Omental fat pad (tissue), 4 donors: ENCODE measurements at places on chromosomes 16 and 17.

- DNase-seq, result no peak
Measured at GRCh38 chr16:30820952-30821421, 34.0 kb upstream of the ZNF629 start.

GRCh38 chr16:51968749-51969148 is 578.2 kb downstream of the TOX3 start:
- no peak for DNase-seq

DNA sequence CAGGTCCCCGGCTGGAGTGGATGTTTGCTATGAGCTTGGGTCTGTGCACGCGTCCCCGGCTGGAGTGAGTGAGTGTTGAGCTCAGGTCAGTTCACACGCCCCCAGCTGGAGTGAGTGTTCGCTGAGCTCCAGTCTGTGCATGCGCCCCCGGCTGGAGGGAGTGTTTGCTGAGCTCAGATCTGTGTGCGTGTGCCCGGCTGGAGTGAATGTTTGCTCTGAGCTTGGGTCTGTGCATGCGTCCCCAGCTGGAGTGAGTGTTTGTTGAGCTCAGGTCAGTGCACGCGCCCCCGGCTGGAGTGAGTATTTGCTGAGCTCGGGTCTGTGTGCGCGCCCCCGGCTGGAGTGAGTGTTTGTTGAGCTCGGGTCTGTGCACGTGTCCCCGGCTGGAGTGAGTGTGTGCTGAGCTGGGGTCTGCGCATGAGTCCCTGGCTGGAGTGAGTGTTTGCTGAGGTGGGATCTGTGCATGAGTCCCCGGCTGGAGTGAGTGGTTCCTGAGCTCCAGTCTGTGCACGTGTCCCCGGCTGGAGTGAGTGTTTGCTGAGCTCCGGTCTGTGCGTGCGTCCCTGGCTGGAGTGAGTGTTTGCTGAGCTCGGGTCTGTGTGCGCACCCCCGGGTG is 284.2 kb downstream of the SNX29 start:
- no peak for DNase-seq

- no peak for DNase-seq
Measured at GRCh38 chr17:79930877-79931816, 91.9 kb upstream of the CBX4 start.

DNA sequence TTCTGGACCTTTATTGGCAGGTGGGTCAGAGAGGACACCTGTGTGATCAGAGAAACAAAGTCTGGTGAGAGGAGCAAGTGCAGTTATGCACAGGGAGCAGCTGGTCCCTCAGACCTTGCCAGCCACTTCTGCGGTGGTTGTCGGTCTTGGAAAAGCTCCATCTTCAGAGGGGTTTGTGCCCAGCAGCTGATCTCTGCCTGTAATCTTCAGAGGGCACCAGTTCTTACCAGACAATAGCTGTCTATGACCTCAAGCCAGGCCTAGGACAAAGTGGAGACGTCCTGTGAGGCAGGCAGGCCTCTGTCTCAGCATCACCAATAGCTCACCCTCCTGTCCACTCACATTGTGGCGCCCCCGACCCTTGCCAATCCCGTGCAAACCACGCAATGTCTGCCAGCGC is 66.5 kb upstream of the TBX2 start:
- no peak for DNase-seq

DNA sequence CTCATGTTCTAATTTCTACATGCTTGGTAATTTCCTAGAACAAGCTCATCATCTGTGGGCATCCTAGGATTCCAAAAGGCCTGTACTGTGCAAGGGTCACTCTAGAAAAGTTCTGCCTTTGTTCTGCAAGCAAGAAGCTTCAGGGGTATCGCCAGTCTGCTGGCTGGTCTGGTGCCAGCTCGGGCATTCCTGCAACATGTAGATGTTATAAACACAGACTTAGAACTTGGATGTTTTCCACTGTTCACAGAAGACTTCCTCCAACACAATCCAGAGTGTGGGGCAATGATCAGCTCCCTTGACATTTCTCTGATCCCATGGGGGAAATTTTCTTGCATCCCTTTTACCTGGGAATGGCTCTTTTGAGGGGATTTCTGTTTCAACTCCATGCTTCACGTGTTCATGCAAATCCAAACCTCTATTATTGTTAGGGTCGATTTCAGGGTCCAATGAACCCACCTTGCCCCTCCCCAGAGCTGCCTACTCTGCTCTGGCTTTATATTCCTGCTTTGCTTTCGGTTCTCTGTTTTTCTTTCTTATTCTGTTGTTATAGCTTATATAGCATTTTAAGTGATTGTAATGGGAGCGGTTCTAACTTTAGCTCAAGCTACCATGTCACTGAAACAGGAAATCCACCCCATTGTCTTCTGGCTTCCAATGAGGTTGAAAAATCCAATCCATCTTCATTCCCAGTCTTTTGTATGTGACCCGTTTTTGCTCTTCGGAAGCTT is 25.3 kb downstream of the UBE2O start:
- DNase-seq, result no peak

- DNase-seq, result no peak
Measured at GRCh38 chr16:82034981-82035612, at the start of gene HSD17B2. TSS of gene HSD17B2 (plus strand) at chr16:82035253. CDS start at chr16:82035425, 172 bp downstream.

- no peak for DNase-seq
Measured at GRCh38 chr17:31433091-31433790, 41.8 kb downstream of the RAB11FIP4 start.

DNA sequence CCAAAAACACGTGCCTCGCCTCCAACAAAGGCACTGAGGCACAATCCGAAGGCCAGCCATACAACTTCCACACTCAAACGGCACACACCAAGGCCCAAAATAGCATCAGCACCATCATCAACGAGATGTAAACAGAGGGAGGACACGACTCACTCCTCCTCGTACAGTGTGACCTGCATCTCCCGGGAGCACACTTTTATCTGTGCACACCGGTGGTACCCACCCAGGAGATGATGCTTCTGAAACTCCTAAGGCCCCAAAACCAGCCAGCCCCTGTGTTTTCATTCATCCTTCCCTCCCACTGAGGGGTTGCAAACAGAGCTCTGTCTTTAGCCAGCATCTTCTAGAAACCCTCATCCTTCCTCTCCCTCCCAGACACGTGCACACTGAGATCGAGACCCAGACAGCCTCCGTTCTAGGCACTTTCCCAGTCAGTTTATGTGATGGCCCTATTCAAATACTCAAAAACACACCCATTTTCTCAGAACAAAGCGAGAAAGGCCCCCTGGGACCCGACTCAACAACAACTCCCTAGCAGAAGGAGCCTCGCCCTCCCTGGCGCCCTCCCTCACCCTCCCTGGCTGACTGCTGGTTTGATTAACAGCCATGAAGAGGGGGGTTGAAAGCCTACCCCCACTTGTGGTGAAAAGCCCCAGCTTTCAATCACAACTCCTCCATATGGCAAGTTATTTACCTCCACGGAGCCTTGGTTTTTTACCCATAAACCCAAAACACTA is 76.3 kb downstream of the GAS7 start:
- no peak for DNase-seq

- no peak for DNase-seq
Measured at GRCh38 chr16:81666113-81666512, 113.0 kb upstream of the PLCG2 start.

GRCh38 chr16:86118467-86119307 is 219.7 kb downstream of the IRF8 start:
- no peak for DNase-seq

DNA sequence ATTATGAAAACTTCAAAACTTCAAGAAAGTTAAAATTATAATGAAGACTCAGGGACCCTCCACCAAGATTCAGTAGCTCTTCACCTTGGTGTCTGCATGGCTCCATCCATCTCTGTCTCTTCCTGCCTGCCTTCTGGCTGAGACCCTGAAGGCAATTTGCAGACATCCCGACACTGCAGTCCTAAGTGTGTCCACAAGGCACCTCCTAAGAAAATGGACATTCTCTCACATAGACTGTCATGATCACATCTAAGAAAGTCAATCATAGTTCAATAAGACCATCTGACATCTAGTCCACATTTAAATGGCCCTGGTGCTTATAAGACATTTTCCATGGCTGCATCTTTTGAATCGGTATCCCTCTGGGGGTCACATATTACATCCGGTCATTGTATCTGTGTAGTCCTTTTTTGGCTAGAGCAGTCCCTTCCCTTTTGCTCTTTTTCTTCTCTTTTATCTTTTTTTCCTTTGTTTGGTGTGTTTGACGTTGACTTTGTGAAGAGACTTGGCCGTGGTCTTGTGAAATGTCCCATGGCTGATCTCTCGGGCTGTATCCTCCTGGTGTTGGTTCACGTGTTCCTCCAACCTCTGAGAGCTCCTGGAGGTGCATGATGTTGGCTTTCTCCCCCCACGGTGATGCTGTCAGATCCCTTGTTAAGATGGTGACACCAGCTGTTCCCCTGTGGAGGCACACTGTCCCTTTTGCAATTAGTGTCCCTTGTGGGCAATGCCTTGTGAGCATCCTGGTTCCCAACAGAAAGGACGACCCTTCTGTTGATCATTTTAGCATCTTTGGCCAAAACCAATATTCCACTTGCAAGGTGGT is 5.0 kb upstream of the TNFRSF13B start:
- no peak for DNase-seq

- DNase-seq, result no peak
Measured at GRCh38 chr17:79374087-79374689, 236.7 kb downstream of the RBFOX3 start.

GRCh38 chr17:39099663-39100286 is 51.7 kb downstream of the PLXDC1 start:
- DNase-seq, result no peak

DNA sequence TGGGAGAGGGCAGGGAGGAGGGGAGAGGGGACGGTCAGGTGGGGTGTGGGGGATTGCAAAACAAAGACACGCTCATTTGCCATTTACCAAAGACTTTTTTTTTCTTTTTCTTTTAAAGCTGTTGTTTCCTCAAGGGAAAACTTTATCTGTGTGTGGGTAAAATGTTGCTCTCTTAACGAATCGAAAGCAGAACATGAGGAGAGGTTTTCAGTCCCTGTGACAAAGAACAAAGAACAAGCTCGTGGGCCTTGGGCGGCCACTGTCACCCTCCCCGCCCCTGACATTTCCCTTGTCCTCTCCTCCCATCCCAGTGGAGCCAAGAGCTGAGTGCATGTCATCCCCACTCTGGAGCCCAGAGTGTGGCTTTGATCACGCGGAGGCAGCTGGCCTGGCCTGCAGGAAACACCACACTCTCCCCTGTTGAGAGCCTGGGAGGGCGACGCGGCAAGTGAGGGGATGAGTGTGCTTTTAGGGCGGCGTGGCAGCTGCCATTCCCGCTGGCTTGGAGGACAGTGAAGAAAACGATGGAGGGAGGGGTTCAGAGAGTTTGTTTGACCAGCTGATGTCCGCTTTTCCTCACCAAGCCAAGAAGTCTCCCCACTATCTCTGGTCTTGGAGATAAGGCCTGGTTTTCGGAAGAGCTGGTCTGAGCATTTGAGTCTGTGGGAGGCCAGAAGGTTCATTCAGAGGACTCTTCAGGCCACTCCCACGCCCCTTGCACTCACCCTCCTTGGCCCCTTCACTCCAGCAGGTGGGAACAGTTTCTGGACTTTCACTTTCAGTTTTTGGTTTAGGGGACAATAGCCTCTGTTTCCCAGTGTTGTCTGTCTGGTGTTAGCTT is 11.4 kb downstream of the CCR7 start:
- DNase-seq, result no peak

DNA sequence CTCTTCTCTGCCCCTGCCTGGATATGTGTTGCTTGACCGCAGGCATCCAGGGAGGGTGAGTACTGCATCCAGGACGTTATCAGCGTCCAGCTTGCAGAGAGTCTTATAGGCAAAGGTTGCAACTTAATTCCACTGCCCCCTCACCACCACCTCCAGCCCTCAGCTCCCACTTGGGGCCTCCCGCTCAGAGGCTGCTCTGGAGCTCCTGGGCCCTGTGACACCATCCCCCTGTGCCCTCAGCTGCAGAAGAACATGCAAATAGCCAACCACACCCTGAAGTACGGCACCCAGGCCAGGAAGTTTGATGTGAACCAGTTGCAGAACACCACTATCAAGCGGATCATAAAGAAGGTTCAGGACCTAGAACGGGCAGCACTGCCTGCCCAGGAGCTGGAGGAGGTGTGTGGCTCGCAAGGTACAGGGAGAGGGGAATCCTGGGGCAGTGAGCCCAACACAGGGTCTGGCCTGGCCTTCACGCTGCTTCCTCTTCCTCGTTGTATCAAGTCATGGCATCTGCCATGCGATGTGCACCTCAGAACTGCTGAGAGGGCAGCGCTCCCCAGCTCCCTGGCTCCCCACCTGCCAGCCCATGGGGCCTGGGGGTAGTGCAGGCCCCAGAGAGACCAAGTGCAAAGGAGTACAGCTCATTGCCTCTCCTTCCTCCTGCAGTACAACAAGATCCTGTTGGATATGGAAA is 9.6 kb downstream of the ACE start:
- DNase-seq, result no peak

DNA sequence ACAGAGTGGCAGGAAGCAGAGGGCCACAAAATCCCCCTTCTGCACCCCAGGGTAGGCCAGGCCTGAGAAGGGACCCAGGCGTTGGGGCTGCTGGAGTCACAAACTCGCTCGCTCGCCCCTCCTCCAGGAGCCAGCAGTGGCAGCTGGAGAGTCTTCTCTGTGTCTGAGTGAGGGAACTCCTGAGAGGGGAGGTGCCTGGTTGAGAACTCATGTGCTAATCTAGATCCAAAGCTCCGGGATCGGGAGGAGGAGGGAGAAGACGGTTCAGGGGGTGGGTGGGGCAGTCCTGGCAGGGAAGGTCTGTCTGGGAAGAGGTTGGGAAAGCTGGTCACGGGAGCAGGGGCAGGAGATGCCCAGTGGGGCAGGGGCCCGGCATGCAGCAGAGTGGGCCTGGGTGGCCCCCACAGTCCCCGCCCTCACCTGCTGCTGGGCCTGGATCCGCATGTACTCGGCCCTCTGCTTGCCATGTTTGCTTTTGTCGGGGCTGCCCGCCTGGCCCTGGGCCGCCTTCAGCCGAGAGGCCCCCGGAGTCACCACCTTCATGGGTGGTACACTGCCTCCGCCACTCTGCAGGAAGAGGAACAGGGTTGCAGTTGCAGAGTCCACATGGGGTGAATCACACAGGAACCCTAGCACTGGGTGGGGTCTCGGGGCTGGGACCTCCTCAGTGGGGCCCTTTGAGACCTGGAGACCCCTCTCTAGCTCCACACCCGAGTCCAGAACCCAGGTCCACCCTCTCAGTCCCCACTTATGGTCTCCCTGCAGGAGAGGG is 62.2 kb downstream of the SRCIN1 start:
- no peak for DNase-seq
